ENCODE measurements at places on chromosomes 1 and 21.

GRCh38 chr1:201153474-201154388, 543 bp downstream of the TMEM9 start:
- no peak for DNase-seq

DNA sequence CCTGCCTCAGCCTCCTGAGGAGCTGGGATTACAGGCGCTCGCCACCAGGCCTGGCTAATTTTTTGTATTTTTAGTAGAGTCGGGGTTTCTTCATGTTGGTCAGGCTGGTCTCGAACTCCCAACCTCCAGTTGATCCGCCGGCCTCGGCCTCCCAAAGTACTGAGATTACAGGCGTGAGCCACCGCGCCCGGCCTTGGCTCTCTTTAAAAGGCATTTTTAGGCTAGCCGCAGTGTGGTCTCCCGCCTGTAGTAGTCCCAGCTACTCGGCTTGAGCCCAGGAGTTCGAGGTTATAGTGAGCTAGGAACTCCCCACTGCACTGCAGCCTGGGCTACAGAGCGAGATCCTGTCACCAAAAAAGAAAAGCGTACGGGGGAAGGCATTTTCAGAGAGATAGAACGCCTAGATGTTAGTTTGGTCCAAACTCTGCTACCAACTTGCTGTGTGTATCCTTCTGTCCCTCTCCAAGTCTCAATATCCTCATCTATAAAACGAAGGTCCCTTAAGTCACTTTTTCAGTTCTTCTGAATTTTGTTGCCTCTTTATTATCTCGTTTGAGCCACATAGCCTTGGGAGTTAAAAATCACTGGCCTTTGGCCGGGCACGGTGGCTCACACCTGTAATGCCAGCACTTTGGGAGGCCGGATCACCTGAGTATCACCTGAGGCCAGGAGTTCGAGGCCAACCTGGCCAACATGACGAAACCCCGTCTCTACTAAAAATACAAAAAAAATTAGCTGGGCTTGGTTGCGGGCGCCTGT, 734 bp downstream of the MED18 start:
- peak; percentile 40 for DNase-seq

GRCh38 chr1:87329051-87329525, 408 bp downstream of the LMO4 start:
- DNase-seq: peak; percentile 35

GRCh38 chr1:22983944-22984343, 11.3 kb upstream of the LACTBL1 start:
- no peak for DNase-seq

DNA sequence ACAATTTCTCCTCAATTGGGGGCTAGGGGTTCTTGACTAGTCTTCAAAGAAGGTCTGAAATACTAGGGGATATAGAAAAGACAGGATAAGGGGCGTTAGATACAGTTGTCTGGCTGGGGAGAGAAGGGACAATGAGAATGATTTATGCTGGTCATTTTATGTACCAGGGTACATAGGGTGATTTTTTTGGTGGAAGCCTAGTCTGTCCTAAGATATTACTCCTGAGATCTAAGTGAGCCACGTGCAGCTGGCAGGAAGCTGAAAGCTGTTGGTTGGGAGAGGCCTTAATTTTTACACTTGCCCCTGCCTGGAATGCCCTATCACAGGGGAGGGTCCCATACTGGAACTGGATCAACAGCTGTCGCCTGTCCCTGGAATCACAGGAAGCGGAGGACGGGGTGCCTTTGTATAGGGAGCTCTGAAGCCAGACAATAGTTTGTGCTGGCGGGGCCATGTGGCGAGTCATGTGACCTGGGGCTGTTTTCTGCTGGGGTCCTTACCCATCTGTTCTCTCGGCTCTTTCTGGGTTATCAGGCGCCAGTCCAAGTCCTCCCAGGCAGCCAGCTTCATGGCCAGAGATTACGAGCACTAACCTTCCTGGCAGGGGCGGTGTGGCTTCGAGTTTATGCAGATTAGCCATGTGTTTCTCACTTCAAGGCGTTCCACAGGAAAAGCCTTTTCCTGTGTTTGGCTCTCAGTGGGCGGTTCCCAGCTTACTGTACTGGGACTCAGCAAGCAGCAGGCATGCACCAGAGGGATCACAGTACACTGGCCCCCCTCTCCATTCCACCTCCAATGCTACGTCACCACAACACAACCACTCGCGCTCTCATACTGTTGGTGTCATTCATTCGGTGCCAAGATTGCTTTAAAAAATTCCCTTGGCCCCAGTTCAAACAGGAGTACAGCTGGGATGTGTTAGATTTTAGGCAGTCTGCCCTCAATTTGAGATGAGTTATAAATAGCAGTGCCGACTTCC, 27.5 kb downstream of the ARID1A start:
- peak; percentile 100 for DNase-seq

DNA sequence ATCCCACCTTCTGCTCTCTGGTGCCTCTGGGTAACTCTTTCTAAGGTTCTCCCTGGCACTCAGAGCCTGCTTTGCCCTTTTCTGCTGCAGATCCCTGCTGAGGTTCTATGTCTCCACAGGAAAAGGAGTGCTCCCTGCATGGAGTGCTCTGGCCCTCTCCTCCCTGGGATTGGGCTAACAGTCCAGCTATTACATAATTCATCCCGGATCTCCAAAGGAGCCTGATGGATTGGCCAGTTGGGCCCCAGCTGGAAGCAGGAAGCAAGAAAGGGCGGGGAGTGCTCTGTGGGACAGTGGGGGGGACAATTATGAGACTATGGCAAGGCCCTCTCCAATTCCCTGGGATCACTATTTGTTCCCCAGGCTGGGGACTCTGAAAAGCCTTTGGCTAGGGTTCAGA, 51.9 kb upstream of the GOLT1A start:
- DNase-seq: no peak

DNA sequence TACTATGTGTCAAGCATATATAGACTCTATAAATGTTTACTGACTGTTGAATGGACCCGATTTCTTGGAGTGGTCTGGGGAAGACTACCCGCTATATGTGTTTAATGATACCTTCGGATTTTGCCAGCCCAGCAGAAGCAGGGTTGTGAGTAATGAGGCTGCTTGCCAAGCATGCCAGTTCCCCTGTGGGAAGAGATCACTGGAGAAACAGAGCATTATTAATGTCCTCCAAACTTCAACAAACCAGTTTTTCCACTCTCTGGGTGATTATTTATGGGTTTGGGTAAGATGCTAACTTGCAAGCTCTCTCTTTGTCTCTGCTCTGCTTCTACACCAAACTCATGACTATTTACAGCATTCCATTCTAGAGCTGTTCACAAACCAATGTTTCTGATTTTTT, 25.1 kb upstream of the PHGDH start:
- no peak for DNase-seq

DNA sequence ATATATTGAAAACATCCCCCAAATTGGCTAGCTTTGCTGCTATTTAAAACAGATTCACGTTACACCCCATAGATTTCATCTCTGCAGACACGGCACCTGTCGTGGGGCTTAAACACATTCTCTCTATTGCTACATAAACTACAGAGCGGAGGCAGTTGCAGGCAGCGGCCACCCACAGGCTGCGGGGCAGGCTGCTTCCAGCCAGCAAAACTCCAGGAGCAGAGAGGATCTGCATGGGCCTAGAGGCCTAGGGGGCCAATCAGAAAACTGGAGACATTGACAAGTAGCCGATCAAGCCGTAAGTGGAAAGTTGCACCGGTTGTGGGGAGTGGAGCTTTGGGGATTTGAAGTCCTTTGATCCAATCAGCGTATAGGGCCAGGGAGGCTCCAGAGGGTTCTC, 129.0 kb upstream of the KLHDC7A start:
- DNase-seq: no peak

GRCh38 chr1:71294178-71294577, 213.3 kb upstream of the ZRANB2 start:
- peak; percentile 36 for DNase-seq

DNA sequence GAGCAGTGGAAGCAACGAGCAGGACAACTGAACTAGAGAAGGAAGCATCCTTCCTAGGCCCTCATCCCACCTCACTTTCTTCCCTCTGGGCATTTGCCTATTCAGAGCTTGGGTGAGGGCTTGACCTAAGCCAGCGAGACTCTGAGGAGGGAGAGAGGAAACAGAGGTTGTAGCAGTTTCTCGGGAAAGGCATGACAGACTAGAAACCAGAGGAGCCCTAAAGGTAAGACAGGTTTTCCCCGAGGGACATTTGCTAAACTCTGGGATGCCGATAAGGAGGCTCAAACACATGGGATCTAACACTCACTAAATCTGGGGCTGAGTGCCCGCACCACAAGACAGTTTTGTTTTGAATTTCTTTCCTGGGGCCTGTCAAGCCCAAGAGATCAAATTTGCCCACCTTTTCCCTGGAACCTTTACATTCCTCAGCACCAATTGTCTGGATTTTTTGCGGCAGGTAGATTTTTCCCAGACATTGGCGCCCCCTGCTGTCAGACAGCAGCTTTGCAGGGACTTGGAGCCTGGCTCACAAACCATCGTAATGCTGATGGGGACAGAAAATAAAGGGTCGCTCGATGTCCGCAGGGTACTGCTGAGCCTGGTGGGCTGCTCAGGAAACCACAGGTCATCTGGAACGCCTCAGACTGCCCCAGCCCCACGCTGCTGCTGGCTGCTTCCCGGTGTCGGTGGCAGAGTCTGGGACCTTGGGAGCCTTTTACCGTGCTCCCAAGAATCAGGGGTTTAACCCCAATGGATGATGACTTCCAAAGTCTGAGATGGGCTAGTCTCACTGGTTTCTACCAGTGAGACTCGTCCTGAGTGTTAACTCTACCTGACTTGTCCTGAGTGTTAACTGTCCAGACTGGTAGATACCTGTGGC, 23.4 kb upstream of the TSPAN2 start:
- DNase-seq: no peak

Data from AG10803 (cell line).